ENCODE measurements at places on chromosomes 7 and 10.

DNA sequence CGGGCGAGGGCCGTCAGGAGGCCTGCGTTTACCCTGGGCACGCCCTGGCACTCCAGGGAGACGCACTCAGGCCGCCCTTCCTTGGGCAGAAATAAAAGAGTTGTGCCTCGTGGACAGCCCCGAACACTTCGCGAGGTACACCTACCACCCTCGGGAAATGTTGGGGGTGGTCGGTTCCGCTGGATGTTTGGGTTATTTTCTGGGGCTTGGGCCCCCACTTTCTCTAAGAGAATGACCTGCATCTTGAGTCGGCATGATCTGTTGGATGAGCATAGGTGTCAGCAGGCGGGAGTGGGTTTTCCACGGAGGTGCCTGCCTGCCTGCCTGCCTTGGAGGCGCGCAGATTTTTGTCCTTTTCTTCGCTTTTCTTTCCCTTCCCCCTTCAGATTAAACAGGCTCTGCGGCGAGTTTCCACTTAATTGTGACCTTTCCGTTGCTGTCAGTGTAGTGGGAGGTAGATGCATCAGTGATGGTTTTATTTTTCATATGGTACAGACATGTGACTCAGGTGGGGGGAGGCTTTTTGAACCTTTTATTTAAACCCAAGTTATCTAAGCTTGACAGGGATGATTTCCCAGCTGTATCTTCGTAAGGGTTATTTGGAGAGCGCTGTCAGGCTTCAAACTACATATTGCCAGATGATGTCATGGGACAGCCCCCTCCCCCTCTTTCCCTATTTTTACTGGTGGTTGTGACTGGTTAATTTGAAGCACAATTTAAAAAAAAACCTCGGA lies 661 bp downstream of the HECTD2 start:
- DNase-seq = no peak

DNA sequence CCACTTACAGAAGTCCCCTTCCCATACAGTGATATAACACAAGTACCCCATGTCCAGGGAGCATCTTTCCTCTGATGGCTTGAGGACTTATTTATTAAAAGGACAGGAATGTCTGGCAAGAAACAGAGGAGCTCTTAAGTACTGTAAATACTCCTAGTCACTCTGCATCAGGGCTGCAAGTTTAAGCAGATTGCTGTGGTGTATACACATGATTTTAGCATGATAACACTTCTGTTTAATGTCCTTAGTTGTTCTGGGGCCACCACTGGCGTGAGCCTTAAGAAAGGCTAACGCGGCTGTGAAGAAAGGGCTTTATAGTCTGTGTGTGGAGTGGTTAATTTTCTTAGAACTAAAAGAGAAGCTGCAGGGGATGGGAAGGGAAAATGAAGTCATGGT lies 65.7 kb downstream of the GBF1 start:
- no peak for DNase-seq

GRCh38 chr7:158682456-158682855 lies 22.1 kb downstream of the NCAPG2 start:
- peak; percentile 41 for DNase-seq

GRCh38 chr7:139538881-139539635 lies 15.6 kb downstream of the CLEC2L start:
- DNase-seq = no peak

GRCh38 chr7:101386558-101387231 lies 24.0 kb downstream of the COL26A1 start:
- DNase-seq = peak; percentile 53

DNA sequence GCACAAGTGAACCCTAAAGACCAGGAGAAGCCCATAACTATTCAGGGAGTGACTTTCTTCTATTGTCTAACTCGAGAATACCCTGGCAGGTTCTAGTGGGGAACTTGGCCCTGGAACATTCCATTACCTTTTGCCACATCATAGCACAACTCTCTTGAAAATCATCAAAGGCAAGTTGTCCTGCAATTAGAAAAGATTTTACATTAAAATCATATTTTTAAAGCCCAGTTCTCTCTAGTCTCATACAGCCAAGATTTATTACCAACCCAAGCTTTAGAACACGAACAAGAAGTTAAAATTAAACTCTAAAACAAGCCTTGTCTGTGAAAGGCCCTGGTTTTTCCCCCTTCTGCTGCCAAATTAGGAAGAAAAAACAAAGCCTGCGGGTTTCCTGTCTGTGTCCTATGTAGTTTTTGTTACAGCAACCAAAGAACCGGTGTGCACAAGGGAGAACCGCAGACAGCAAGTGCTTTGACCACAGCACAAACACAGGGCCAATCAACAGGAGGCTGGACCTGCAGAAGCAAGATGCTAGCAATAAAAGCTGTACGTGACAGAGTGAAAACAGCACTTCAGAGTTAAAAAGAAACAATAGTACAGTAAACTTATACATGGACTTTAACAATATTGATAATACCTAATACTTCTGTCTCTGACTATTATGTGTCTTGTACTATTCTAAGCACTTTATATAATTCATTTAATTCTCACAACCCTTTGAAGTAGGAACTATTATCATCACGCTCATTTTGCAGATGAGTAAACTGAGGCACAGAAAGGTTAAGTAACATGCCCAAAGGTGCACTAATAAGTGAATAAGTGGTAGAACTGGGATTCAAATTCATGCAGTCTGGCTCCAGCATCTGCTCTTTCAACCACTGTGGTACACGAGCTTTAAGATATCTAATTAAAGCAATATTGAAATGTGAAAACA lies 65.8 kb downstream of the STK17A start:
- no peak for DNase-seq

DNA sequence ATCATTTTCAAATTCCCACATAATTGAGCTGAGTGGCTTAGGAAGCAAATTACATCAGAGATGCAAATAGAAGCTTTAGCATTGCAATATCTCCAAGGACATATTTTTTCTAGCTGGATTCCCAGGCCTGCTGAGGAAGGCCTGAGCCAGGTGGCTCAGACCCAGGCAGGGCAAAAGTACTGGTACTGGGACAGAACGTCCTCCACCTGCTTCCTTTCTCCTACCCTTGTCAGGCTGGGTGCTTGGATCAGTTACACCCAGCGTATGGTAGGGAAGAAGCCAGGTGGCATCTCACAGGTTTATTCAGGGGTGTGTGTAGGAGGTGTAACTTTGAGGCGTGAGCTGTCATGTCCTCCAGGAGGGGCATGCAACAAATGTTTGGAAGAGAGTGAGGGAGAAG lies 3.0 kb upstream of the PANK1 start:
- DNase-seq = no peak

GRCh38 chr7:93938293-93938692 lies 16.8 kb downstream of the GNG11 start:
- no peak for DNase-seq

DNA sequence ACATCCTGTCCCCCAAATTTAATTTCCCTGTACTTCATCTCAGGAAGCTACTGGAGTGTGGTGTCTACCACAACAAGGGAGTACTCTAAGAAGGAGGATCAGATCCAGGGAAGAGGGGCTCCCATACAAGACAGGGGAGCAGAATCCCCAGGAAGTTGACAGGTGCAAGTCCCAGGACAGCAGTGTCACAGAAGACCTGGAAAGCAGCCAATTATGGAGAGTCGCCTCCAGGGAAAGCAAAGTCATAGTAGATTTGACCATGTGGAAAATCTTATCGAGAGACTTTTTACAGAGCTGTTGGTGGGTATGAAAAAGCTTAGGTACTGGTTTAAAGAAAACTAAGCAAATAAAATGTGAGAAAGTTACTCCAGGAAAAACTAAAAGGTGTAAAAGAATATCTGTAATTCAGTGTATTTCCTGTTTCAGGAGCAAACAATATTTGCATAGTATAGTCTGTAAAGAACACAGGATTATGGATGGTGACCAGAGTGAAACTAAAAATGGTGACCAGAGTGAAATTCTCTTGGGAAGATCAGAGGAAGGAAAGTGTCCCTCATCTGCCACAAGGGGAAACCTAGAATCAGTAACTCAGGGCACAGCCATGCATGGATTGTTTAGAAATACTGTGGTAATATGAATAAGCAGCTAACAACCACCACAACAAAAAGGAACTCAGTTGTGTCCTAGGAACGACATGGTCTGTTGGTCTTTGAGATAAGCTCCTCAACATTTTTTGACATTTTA lies 44.5 kb downstream of the LANCL2 start:
- DNase-seq = peak; percentile 53

GRCh38 chr10:34808801-34809745 lies 6.0 kb downstream of the PARD3 start:
- DNase-seq = peak; percentile 5

GRCh38 chr10:8768852-8769251 lies 714.4 kb downstream of the GATA3 start:
- no peak for DNase-seq

All from NCI-H2081 (cell line).